NCI-H2029 (cell line): ENCODE measurements at places on chromosomes 4 and X.

DNA sequence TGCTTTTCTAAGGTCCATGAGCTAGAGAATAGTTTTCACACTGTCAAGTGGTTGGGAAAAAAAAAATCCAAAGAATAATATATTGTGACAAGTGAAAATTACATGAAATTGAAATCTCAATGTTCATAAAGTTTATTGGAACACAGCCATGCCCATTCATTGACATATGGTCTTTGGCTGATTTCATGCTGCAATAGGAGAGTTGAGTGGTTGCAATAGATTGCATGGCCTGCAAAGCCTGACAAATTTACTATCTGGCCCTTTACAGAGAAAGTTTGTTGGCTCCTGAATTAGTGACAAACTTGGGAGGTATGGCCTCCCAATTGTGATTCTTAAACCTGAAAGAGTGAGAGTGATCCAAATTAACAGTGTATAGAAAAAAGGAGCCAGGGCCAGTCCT lies 115.5 kb upstream of the FAM9C start:
- DNase-seq, result no peak

- DNase-seq, result no peak
These were observed 11.9 kb upstream of the MXD4 start for GRCh38 chr4:2273657-2274319.

DNA sequence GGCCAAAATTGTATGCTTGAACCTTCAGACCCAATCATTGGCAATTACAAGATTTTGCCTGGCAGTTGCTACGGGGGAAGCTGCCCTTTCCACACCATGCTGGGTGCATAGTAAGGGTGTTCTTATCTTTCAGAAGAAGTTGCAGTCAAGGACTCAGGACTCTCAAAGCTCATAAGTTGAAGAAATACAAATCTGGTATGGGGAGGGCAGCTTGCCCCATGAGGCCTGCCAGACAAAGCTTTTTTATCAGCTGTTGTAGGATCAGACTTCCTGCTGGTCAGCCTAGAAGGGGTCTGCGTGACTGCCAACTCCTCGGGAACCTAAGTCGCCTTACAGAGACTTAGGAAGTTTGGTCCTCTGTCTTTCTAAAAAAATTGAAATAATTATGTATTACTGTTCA lies 174.9 kb upstream of the TECRL start:
- DNase-seq, result no peak

DNA sequence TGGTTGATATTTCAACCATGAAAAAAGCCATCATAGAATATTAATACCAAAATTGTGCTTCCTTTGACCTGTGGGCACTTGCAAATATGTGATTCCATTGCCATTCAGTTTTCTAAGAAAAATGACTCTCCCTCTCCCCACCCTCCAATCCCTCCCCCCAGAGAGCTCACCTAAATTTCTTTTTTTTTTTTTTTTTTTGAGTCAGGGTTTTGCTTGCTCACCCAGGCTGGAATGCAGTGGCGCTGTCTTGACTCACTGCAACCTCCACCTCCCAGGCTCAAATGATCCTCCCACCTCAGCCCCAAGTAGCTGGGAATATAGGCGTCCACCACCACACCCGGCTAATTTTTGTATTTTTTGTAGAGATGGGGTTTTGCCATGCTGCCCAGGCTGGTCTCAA lies 47.0 kb downstream of the SNX25 start:
- no peak for DNase-seq

- no peak for DNase-seq
These were observed 64.9 kb upstream of the SCOC start for GRCh38 chr4:140308366-140309123.
